ENCODE measurements at places on chromosomes 7 and 10. TPM values are rescaled to one million over a fixed set of nuclear protein-coding genes. Genes with fewer than 3 reads are reported as not detected.

- DNase-seq: no peak
These were observed 11.7 kb upstream of the VIM start for GRCh38 chr10:17216217-17216900.

- no peak for DNase-seq
These were observed 61.7 kb upstream of the ZNRF2 start for GRCh38 chr7:30222515-30223215.

DNA sequence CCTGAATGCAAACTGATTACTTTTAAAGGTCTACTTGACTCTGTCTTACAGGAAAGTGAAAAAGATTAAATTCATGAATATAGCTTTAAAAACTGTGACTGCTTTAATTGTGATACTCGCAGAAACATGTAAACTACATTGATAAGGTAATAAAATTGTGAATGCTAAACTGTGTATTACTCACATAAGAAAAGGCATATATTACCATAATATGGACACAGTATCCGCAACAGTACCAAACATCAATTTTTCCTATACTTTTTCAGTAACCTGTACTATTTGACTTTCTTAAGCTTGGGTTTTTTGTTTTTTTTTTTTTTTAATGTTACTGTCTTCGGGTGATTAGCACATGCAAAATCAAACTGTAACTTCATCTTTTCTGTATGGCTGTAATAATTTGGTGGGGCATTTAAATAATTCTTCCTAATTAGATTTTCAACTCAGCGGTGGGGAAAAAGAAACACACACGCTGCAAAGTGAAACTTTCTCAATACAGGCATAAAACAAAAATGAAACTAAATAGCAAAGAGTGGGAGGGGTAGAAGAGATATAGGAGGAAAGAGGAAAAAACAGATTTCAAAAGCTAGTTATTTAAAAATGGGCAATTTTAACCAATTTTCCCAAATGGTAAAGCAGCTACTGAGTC, 23.2 kb downstream of the NT5C3A start:
- no peak for DNase-seq

- no peak for DNase-seq
These were observed 602.9 kb downstream of the IPMK start for GRCh38 chr10:57664815-57665214.

DNA sequence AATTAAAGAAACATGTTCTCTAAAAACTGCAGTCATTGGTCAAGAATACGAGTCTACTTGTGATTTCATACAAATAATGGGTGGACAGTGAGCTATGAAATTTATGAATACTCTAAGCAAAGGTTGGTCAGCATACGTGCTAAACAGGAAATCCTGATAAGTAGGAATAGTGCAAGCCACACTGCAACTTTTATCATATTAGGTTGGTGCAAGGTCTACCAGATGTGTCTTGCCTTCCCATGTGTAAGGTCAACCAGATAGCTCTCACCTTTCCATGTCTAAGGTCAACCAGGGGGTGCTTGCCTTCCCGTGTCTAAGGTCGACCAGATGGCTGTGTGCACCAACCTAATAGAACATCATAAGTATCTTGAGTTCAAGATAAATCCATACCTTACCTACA, 2.0 kb upstream of the ITGB1 start:
- no peak for DNase-seq

DNA sequence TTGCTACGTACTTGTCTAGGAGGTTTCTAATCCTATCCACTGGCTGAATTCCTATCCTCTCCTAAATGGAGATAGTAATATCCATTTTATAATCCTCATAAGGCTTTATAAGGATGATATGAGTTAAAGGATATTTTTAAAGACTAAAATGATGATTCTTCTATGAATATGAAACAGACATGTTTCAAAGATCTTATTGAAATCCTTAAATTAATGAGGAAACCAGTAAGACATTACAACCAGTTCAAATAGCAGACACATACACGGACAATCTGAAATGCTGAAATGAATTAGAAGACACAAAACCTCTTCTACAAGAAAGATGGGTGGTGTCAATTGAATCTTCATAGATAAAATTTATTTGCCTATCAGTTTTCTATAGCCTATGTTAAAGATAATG, 132.9 kb upstream of the ANK3 start:
- DNase-seq: no peak

- no peak for DNase-seq
These were observed 73.5 kb upstream of the DLX6 start for GRCh38 chr7:96931891-96932290.

DNA sequence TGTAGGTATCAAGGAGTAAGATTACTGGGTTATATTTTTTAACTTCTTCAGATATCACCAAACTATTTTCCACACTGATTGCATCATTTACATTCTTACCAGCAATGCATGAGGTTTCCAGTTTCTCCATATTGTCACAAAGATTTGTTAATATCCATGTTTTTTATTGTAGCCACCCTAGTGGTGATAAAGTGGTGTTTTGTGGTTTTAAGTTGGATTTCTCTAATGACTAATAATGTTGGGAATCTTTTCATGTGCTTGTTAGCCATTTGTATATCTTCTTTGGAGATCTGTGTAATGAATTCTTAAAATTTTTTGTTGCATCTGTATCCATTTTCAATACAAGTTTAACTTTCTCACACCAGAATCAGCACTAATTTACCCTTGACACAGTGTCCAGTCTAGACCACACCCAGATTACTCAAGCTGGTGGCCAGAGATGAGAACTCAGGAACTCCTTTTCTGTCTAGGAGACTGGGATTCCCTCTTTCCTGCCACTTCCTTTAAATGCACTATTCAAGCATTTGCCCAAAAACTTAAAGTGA, 67.0 kb upstream of the PLXDC2 start:
- no peak for DNase-seq

- DNase-seq: no peak
These were observed 148.5 kb downstream of the POLR1F start for GRCh38 chr7:19560111-19560883.

DNA sequence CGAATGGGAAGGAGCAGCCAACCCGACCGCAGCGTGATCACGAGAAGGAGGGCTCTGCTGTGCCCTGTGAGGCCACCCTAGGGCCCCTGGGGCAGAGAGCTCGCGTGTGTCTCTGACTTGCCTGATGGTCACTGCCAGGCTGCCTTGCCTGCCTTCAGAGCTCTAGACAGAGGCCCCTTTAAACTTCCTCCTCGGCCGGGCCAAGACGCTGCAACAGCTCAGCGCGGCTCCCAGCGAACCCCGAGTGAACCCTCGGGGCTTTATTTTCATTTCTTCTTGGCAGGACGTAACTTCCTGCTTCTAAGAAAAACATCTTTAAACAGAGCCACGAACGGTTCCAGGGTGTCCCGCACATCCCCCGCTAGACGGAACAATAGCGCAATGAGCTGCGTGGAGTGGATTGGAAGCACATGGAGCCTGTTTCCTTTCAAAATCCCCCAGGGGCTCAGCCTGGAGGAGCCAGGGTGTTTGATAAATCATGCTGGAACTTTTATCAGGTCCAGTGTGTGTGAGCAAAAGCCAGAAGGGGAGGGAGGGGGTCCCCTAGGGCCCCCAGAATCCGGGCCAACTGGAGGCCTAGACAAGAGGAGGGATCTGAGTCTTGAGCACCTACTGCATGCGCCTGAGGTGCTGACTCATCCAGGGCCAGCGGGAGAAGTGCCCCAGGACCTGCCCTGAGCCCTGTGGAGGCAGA, 134.1 kb upstream of the GDF10 start:
- peak; percentile 36 for DNase-seq

DNA sequence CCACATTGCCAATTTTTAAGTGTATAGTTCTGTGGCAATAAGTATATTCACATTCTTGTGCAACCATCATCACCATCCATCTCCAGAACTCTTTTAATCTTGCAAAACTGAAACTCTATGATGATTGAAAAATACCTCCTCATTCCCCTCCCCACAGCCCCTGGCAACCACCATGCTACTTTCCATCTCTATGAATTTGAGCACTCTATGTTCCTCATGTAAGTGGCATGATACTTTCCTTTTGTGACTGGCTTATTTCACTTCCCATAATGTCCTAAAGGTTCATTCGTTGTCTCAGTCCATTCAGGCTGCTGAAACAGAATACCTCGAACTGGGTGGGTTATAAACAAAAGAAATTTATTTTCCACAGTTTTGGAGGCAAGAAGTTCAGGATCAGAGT, 23.4 kb upstream of the EGR2 start:
- no peak for DNase-seq

The LIPF gene
- not detected for total RNA-seq

- no peak for DNase-seq
These were observed 118.2 kb downstream of the ANK3 start for GRCh38 chr10:60271319-60272040.

The GIMAP8 gene
- 5.5 TPM for total RNA-seq

The GNG11 gene
- 2.5 TPM for total RNA-seq

DNA sequence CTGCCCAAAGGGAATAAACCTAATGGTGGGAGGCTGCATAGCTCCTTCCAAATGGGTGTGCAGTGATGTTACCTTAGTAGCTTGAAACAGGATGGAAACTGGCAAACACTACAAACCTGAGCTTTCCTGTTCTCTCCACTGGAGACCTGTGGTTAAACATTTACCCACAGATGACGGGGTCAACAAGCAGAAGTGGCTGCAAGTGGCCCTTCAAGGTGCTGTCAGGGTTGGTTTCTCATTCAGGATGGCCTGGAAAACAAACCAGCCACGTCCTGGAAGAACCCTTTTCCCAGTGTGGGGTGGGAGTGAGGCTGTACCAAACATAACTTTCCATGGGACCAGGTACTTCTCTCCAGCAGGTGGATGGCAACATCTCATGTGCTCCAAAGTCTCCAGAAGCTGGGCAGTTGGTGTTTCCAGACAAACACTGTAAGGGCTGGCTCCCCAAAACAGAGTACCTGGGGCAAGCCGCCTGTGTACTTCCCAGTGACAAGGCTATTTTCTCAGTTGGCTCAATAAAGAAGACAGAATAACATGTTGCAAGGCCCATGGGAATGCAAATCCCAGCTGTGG, 67.5 kb downstream of the DNAJB9 start:
- DNase-seq: no peak

DNA sequence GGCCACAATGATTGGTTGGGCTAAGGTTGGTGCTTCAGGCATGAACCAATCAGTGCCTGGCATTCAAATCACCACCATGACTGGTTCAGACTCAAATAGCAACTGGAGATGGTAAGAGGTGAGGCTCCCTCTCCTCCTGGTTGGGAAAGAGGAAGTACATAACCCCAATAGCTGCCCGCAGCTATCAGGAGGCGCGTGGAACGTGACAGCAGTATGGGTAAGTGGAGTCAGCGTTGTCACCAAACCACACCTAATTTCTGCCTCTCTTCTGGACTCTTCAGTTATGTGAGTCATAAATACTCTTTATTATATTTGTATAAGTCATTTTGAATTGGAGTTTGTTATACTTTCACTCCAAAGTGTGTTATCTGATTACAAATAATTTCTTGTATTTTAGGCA, 17.9 kb upstream of the ITGA8 start:
- no peak for DNase-seq

DNA sequence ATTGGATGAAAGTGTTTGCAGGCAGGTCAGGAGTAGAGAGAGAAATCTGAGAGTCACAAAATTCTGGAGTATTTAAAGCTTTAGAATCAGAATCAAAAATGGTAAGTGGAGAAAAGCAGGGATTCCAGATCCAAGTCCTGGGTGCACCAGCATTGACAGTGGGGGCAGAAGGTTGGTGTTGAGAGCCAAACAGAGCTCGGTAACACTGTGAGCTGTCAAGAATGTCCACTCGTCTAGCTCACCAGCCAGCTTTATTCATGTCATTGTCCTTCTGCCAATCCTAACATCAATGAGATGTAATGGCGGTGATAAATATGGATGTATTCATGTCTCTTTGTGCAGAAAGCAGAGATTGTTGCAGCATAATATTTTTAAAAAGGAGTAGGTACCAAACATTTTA, 128.8 kb downstream of the KLF6 start:
- no peak for DNase-seq

The GHRHR gene
- total RNA-seq: not detected

The NACAD gene
- 0.61 TPM for total RNA-seq

DNA sequence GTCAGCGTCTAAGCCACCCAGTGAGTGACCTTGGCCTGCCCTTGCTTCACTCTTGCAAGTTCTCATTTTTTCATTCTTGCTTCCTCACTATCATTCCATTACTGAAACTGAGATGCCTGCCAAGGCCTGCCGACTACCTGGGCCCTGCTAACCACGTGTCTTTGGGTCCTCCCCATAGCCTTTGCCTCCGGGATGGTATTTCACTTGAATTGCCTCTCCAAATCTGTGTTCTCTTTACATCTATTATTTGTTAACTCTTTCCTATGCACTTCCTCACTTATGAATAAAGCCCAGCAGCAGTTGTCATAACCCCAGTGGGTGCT, 234.6 kb downstream of the SNX10 start:
- DNase-seq: no peak

Data from left colon (tissue), 2 donors.